ENCODE measurements at places on chromosomes 3 and 15.

- no peak for DNase-seq
Measured at GRCh38 chr3:77414881-77415280, 375.0 kb downstream of the ROBO2 start.

DNA sequence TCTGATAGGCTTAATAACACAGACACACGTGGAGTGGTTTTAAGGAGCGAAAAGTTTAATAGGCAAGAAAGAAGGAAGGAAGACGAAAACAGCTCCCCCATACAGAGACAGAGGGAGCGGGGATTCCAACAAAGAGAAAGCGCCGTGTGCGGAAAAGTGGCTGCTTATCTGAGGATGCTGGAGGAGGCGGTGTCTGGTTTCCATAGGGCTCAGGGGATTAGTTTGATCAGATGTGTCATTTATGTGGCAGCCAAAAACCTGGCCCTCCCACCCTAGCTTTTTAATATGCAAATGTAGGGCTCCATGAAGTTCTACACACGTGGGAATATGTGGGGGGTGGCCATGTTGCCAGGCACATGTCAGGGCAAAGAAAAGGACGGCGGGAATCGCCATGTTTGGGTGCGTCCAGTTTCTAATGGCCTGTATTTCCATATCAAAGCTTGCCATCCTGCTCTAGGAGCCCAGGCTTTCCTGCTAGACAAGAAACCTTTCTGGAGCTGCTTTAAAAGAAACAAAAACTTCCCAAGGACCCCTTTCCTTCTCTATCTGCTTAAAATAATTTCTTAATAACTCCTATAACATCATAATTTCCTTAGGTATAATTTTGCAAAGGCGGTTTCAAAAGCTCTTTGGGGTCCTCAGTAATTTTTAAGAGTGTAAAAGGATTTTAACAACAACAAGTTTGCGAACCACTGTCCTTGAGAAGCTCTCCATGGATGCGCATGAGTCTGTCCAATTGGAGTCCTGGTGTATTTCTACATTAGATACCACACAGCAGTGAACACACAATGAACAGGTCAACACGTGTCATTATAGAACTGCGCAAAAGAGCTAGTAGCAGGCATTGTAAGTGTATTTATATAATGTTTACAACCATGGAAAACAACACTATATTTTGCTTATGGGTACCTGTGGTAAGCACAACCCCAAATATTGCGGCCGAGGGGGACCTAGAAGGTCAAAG, 622 bp upstream of the ZNF589 start:
- DNase-seq, result no peak

DNA sequence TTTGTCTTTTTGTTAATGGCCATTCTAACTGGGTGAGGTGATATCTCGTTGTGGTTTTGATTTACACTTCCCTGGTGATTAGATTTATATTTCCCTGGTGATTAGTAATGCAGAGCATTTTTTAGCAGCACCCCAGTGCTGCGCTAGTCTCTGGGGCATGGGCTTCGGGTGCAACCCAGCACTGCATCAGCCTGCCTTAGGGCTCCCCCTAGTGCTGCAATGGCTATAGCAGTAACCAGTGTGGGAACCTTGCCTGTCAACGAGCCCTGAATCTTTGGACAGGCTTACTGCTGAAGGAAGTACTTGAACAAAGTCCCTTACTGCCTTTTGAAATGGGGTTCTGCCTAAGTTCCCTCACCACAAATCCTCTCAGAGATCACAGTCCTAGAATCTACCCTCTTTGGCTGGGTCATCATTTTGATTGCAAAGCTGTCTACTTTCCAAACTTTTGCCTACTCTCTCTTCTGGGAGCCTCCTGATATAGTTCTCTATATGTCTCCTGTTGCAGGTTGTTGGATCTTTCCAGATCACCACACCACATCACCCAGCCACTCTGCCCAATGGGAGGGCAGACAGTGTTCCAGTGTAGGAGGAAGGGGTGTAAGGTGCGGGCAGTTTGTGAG, 79.2 kb upstream of the CCNL1 start:
- no peak for DNase-seq

GRCh38 chr3:26587571-26587970, 35.0 kb upstream of the LRRC3B start:
- no peak for DNase-seq

GRCh38 chr3:149252272-149252671, 30.6 kb upstream of the CP start:
- no peak for DNase-seq

Measured in cerebellar nuclear complex (tissue), 1 donor.